ENCODE measurements at places on chromosomes 5 and 9.

GRCh38 chr5:171395042-171395441 is 7.4 kb downstream of the NPM1 start:
- DNase-seq, result no peak

- DNase-seq, result no peak
These were observed 211.9 kb downstream of the NXNL2 start for GRCh38 chr9:88746743-88747398.

DNA sequence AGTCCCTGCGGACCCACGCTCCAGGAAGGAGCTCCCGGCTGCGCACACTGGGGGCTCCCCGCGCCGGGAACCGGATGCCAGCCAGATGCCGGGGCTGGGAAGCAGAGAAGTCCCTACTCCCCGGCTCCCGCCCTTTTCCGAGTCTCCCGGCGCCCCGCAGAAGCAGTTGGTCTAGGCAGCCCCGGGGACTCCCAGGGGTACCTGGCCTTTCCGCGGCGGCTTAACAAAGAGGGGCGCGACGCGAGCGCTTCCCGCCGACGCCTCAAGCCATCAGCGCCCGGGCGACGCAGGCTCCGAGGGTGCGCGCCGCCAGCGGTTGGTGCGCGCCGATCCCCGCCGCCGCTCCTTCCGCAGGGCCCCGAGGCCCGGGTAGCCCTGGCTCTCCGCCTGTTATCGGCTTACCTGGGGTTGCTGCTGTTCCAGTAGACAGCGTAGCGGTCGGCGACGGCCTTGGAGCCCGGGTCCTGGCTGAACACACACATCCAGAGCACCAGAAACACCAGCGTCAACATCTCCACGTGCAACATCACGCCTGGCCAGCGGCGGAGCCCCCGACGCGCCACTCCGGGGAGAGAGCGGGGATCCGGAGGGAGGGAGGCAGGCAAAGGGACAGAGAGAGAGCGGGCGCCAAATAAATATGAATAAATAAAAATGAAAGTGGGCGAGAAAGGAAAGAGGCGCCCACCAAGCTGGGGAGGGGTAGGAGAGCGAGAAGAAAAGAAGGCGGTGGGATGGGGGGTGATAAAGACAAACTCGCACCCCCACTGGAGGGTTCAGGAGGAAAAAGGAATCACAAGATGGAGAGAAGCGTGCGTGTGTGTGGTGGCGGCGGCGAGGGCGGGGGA is 428 bp downstream of the EFNA5 start:
- DNase-seq, result no peak

GRCh38 chr9:137022662-137023008 is 5.4 kb downstream of the ABCA2 start:
- no peak for DNase-seq

- no peak for DNase-seq
These were observed 16.3 kb downstream of the TNFSF8 start for GRCh38 chr9:114914139-114914538.

- peak; percentile 23 for DNase-seq
These were observed 46.8 kb downstream of the FBN2 start for GRCh38 chr5:128491291-128491690.

GRCh38 chr5:127801751-127802476 is 98.7 kb downstream of the CCDC192 start:
- peak; percentile 29 for DNase-seq

DNA sequence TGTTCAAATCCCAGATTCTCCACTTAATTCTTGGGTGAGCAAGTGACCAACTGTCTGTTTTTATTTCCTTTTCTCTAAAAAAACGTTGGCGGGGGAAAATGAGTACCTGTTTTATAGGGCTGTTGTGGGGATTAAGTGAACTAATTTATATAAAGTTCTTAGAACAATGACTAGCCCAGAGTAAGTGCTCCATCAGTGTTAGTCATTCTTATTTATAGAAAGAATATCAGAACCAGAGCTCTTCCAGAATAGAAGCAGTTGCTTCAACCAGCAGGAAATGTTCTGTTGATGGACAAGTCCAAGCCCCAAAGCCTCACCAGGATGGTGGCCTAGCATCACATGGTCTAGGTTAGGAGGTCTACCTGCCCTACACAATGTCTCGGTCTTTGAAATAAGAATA is 379.2 kb downstream of the ACTL7B start:
- no peak for DNase-seq

- DNase-seq, result no peak
These were observed 395.4 kb downstream of the DTWD2 start for GRCh38 chr5:118593003-118593328.

DNA sequence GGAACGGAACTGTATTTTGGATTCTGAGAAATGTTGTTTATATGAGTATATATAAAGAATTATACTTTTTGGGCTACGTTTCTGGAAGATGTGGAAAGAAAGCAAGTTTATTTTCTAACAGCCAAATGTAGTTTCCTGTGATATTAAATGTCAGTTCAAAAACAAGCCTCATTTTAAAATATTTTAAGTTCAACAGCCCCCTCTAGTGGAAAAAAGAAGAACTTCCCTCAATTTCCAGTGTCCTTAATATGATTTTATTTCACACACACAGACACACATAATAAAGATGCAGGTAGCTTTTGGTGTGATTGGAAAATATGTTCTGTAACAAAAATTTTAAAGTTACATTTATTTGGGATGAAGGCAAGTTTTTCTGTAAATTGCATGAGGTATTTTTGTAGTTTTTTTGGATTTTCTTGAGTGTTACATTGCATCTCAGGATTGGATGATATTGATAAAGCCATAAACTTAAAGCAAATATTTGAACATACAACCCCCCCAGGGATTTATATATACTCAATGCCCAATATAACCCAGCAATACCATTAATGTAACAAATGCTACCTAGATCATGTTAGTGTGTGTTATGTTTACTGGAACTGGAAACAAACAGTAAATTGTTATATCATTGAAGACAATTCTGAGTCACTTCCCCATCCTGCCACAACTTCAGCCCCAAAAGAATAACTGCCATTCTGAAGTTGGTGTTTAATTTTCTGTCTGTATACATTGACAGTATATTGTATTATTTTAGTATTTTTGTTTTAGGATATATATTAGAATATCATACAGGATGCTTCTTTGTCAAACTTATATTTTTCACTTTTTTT is 54.0 kb downstream of the CCDC171 start:
- peak; percentile 36 for DNase-seq

DNA sequence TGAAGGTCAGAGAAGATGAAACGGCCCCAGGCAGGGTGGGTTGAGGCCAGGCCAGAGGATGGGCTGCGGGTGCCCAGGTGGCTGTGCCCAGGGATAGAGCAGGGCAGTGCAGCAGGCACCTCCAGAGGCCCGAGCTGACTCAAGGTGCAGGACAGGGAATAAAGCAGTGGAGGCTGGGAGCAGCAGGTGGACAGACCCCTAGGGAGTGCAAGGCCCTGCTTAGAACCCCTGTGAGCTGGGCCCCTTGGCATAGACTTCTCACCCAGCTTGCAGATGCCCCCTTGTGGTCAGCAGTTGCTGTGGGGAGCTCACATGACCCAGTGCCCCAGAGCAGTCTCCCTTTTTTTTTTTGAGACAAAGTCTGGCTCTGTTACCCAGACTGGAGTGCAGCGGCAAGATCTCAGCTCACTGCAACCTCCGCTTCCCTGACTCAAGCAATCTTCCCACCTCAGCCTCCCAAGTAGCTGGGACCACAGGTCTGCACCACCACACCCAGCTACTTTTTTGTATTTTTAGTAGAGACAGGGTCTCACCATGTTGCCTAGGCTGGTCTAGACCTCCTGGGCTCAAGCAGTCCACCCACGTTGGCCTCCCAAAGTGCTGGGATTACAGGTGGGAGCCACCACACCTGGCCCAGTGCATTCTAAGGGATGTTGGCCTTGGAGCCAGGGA is 118.8 kb downstream of the WNK2 start:
- peak; percentile 10 for DNase-seq

DNA sequence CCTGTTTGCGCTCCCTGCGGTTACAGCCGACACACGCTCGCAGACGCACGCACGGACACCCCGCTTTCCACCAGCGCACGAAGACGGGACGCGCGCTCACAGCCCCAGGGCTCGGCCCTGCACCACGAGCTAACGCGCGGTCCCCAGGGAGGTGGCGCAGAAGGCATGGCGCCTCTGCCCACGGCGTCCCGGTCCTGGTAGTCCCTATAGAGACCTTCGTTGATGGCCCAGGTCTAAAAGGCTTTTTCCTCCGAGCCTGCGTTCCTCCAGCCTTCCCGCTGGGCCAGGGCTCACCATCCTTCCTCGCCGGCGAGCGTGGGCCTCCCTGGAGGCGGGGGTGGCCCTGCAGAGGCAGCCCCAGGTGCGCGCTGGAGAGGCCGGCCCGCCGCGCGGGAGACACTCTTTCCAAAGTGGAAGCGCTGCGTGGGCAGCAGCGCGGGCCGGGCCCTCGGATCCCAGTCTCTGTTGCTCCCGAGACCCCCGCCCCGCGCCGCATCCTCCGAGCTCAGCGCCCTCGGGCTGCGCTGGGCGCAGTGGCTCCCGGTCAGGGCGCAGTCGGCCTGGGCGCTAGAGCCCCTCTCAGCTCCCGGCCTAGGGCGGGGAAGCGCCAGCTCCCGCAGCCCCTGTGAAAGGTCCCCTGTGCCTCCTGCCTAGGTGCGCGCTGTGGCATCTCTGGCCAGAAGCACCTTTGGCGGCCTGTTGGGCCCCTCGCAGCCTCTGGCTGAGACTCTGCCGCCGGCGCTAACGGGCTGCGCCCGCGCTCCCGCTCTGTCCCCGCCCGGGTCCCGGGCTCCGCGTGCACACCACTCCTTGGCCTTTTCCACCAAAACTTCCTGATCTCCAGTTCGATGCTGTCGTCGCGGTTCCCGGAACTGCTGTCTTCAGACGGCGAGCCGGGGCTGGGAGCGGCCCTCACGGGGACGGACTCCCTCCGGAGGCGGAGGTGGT is 31.9 kb upstream of the FANCC start:
- no peak for DNase-seq

DNA sequence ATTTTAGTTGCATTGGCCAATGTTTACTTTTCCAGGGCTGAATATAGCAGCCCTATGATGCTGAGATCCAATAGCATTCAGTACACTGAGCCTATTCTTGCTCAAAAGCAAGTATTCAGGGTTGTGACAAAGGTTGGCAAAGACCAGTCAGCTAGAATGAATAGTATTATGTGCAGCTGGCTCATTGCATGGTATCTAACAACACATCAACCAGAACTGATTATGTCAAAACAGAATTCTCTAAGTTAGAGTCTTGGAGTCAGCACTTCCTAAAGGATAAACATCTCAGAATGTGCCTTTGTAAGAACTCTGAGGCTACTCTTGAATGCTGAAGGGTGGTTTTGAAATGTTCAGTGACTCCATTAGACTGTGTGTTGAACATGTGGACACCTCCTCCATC is 774.5 kb upstream of the RGMB start:
- no peak for DNase-seq

DNA sequence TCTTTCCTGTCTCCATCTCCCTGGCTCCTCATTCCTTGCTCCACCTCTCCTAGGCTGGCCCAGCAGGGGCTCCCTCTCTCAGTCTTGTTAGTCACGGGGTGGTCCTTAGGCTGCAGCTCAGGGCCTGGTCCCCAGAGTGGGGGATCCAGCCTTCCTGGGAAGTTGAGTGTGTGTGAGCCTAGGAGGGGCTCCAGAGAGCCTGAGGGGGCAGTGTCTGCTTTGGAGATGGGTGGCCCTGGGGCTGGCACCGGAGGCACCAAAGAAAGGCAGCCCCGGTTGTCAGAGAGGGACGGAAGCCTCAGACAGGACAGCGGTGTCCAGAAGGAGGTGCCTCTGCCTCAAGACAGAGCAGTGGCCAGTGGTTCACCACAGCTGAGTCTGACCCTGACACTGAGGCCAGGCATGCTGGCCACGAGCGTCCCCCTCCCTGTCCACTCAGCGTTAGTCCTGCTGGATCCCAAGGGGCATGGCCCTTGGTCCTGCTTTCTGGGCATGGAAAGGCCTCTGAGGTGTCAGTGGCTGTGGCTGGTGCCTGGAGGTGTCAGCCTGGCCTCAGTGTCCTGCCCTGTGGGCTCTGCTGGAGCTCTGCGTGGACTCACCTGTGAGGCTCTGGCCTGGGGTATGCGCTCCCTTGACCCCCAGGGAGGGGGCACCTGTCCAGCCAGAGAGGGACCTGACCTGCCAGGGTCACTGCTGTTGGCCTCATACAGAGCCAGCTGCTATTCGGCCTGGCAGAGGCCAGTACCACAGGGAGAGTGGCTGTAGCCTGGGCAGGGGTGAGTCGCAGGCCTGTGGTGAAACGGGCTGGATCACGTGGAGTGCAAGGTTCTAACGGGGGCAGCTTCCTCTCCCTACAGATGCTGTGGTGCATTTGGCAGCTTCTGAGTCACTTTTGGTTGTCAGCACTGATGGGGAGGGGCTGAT is 130.6 kb downstream of the CACNA1B start:
- no peak for DNase-seq

DNA sequence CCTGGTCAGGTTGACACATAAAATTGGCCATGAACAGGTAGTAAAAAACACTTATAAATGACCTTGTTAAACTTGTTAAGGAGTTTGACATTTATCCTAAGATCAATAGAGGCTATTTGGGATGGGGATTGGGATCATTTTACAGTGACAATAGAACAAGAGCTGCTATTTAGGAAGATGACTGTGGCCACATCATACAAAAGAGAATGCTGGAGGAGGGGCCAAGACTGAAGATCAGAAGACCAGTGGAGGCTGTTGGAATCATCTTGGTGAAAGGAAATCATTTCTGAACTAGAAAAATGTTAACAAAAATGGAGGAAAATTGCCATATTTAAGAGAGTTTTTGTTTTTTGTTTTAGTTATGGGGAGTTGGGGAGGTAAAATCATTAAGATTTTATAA is 304.8 kb upstream of the TLE4 start:
- no peak for DNase-seq

Data from glomerular endothelial cell (primary cell).